Stimulated activated CD4-positive, alpha-beta T cell treated with anti-CD3 and anti-CD28 coated beads, Interleukin-12 subunit alpha, Interleukin-12 subunit beta, amount 100 ng/mL, for 24 hours (primary cell): ENCODE measurements at places on chromosomes 16 and 17.

- no peak for DNase-seq
Measured at GRCh38 chr16:55562936-55563335, 3.5 kb upstream of the CAPNS2 start.

- no peak for DNase-seq
Measured at GRCh38 chr17:55436224-55437158, 14.9 kb upstream of the MMD start.

DNA sequence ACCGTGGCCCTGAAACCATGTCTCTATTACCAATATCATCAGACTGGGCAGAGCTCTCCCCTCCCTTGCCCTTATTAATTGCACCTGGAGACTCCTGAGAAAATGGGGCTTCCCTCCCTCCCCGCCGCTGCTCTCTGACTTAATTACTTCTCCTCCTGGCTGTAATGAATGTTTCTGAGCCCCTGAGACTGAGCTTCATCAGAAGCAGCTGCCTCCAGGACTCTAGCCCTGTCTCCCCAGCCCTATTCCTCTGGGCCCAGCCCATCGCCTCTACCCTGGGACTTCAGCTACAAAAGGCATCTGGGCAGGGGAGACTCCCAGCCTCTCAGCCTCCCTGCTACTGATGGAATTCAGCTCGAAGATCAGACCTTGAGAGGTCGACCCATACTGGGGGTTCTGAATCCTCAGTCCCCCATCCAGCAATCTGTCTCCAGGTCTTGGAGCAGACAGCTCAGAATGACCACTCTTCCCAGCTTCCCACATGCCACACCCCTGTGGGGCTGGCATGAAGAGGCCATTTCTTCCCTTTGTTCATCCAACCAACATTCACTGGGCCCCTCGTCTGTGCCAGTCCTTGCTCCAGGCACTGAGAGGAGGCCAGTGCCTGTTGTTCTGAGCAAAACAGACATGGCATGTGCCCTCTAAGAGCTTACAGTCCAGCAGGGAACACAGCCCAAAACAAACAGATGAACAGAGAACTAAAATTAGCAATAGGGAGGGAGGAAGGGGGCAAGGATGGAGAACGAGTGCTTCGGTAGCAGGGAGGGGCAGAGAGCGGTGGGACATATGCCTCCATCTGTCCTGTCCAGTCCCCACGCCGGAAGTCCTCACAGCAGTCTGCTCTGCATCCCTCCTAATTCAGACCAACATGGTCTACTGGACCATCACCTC lies 17.0 kb upstream of the NAGS start:
- DNase-seq = no peak

- no peak for DNase-seq
Measured at GRCh38 chr17:70298929-70299531, 129.7 kb downstream of the KCNJ2 start.
